ENCODE measurements at places on chromosomes 1 and 21.
A peak's percentile ranks its signal among the peaks of the same experiment; 100 is the strongest.

- no peak for DNase-seq
These were observed 171.1 kb upstream of the KLHDC7A start for GRCh38 chr1:18309552-18310155.

DNA sequence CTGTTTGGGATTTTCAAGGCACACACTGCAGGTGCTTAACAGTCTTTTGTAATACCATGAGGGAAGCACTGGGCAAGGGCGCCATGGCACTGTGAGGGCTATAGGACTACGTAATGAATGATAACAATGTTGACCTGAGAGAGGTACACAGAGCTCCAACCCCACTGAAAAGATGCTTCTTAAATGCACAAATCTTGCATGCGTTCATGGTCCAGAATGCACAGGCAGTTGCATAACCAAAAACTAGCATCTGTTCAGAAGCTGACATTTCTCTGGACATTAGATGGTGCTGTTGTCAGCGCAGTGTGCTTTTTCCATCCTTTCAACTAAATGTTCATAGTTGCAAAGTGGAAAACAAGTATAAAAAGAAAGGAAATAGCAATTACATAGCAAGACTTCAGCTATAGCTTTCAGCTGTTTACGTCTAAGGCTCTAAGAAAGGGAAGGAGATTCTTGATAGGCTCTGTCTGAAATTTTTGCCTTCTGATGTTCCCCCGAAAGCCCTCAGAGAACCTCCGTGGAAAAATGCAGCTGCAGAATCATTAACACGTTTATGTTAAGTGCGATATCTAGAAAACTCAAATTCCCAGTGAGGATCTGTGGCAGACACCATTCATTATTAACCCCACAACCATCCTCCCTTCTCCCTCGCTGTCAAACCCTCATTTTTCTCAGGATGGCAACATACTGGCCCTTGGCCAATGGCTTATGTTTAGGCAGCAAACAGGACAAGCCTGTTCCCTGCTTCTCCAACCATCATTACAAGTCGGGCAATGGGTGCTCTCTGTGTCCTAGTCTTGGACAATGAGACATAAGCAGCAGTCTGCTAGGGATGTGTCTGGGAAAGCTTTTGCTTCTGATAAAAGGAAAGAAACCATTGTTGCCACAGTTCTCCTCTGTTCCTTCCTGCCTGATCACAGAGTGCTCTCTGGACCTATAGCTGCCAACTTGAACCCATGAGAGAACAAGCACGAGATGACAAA is 8.2 kb upstream of the TARBP1 start:
- DNase-seq = no peak

DNA sequence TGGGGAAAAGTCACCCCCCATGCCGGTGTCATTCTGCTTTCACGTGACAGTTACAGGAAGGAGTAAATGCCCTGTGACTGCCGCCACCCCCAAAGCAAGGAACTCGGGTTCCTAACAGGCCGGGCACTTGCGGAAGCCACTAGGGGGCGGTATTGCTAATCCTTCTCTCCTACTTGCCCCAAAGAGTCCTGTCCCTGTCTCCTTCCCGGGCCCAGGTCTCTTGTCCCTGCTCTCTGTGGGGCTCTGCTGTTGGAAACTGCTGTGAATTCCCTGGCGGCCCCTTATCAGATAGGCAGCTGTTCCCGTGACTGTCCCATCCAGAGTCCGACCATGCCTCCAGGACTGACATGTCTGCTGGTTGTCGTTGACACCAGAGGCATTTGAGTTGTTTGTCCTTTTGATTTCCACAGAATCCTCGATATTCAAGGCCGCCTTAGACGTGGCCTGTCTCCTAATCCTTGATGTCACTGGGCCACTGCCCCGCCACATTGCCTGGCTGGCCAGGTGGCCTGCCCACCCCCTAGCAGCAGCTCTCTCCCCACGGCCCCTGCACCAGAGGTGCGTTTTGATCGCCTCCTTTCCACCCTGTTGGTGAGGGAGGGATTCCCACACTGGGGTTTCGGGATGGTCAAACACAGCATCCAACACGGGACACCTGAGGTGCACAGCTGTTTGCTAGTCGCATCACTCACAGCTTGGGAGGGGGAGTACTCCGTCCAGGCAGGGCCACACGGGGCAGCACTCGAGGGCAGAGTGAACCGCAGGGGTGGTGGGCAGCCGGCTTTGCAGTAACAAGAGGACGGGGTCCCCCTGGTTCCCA is 37.3 kb downstream of the CHAF1B start:
- no peak for DNase-seq

GRCh38 chr1:202101184-202101583 is 21.5 kb upstream of the GPR37L1 start:
- DNase-seq = no peak

DNA sequence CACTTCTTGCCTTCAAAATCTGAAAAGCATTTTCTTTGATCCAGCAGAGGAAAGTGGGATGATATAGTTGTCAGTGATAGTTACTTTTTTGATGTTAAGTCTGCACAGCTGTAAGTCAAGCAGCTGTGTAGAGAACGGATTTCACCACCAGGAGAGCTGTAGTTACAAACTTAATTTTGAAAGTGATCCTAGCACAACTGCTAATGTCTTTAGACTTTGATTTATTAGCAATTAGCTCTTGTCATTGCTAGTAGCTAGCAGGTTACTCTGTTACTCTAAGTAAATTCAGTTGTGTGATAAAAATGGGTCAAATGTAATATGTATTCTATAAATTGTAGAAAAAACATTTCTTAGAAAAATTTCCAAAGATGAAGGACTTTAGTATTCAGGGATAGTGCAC is 46.0 kb downstream of the ALG6 start:
- no peak for DNase-seq

DNA sequence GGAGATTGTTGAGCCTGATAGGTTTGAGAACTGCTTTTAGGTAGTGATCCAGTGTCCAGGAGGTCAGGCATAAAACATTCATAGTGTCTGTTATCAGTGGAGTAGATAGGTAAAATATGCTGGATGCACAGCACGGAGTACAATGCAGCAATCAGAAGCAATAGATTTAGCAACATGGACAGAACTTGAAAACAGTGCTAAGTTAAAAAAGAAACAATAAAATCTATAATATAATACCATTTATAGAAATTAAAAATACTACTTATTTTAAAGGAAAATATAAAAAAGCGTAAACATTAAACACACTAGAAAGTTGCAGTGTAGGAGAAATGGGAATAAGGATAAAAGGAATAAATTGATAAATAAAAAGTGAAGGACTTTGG is 3.4 kb upstream of the TAF13 start:
- DNase-seq = no peak

DNA sequence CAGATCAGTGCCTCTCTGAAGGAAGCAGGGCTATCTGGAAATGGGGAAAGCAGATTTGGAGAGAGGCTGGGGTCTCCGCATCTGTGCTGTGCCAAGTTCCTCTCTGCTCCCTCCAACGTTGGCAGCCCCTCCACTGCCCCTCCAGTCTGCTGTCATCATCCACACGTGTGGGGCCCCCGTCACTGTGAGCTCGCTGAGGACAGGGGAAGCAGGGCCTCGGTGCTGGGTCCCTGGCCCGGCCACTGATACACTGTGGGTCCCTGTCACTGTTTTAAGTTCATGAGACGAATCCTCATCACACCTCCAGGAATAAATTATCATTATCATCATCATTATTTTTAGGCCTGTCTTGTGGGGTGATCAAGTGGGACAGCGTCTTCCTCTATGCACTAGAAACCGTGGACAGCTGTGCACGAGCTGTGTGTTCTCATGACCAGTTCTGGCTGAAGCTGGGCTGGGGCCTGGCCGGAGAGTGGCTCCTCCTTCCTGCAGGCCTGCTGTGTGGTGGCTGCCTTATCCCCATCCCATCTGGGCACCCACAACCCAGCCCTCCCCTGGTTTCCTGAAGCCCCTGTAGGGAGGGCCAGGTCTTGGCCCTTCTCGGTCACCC is 52.2 kb downstream of the DMRTB1 start:
- no peak for DNase-seq

DNA sequence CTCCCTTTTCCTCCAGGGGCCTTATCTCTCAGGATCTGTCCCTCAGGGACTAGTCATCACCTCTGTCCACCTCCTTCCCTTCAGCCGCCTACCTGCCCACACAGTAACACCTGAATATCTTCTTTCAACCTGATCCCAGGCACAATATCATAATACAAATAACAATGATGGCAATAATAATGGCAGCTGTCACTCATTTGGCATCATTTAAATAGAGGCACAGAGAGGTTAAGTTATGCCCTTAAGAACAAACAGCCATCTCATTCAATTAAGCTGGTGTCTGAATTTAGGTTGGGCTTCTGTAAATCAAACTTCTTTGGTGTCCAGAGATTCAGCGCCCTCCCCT is 47.5 kb downstream of the AHDC1 start:
- no peak for DNase-seq

DNA sequence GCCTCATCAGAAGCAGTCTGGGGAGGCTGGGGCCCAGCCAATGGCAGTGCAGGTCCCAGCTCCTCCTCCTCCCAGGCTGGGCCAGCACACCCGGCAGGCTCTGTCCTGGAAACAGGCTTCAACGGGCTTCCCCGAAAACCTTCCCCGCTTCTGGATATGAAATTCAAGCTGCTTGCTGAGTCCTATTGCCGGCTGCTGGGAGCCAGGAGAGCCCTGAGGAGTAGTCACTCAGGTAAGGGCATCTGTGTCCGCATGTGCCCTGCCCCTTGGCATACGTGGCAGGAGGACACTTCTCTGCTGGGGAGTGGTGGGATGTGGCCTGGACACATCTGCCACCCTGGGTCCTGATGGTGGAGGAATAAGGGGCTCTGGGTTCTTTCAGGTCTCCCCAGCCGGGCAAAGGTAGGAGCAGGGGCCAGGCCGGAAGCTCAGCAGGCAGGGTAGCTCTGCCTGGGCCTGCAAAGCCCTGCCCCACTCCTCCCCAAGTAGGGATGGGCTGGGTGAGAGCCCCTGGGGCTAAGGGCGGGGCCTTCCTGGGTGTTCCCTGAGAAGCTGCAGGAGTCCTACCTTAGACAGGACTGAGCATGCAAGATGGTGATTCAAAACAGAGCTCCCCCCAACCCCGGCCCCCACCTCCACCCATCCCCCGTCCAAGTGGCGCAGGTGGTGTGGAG is at the start of gene GJB5:
GJB5 (plus strand) TSS at position 84 of the 674 bp plus-strand sequence. CDS start 2,284 bp downstream, outside the sequence.
- no peak for DNase-seq

GRCh38 chr1:236288620-236288976 is 6.8 kb upstream of the ERO1B start:
- no peak for DNase-seq

GRCh38 chr1:24451746-24452145 is 36.1 kb downstream of the NIPAL3 start:
- no peak for DNase-seq

- no peak for DNase-seq
These were observed 40.9 kb downstream of the SEC16B start for GRCh38 chr1:177928952-177929351.

GRCh38 chr1:83497563-83497962 is 501.4 kb downstream of the TTLL7 start:
- DNase-seq = no peak

- no peak for DNase-seq
These were observed 1.9 kb downstream of the CYP4B1 start for GRCh38 chr1:46800742-46801141.

GRCh38 chr1:28819020-28819419 is 7.0 kb downstream of the OPRD1 start:
- no peak for DNase-seq

- DNase-seq = peak; percentile 62
These were observed 4.9 kb downstream of the PLEKHG5 start for GRCh38 chr1:6486433-6487011.

DNA sequence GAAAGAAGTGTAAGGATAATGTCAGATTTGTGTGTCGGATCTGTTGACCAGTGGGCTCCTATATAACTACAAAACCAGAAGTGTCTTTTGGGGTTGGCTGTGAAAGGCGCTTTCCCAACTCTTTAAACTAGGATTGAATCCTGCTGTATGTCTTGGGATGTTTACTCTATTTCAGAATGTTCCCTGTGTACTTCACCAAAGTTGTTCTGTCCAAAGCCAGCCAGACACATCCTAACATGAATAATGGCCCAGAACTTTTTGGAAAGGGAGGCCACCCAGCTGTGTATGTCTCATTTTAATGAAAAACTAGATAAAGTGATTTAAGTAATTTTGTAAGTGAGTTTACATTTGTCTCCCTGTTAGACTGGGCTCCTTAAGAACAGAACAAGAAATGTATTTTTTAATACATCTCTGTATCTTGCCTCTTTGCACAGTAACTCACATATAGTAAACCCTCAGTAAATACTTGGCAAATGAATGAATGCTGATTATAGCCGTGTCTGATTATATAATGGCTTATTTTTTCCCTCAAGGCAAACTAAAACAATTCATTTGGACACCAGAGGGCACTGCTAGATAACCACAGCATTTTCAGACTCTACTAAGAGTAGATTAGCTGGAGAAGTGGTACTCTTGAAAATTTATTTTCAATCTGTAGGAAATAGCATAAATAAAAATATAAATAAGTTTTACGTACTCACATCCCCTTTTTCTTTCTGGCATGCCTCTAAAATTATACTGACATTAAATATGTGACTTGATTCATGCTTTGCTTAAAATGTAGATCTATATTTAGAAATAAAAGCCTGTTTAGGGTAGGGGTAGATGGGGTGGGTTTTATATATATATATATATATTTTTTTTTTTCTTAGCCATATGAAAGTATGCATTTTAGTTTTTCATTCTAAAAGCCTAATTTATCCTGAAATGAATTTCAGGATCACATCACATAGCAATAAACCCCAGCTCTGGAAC is 23.8 kb downstream of the TSEN15 start:
- no peak for DNase-seq

GRCh38 chr1:233102341-233102740 is 151.9 kb downstream of the NTPCR start:
- no peak for DNase-seq
